Hippocampal formation (tissue), 2 donors: ENCODE measurements at places on chromosomes 13 and 19.

GRCh38 chr19:11450570-11451326, 15.3 kb downstream of the PRKCSH start:
- no peak for DNase-seq

- DNase-seq, result no peak
Measured at GRCh38 chr19:13070425-13071140, 32.1 kb downstream of the LYL1 start.

DNA sequence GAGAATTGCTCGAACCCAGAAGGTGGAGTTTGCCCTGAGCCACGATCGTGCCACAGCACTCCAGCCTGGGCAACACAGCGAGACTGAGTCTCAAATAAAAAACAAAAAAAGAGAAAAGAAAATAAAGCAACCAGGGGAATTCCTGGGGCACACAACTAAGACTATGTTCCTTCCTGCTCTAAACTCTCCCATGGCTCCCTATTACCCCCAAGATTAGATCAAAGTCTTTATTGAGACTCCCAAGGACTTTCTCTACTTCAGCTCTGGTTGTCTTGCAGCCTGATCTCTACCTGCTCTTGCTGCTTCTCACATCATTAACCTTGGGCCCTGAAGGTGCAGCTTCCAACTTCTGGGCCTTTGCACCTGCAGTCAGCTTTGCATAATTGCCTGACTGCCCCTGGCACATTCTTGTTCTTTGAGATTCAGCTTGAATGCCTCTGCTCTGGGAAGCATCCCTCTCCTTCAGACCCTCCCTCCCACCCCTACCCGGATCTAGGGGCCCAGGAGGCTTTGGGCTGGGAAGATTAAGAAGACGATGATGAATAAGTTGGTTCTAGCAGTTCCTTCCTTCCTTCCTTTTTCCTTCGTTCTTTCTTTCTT, 16.8 kb upstream of the CERS4 start:
- no peak for DNase-seq

GRCh38 chr13:113155201-113155600, 3.2 kb upstream of the PROZ start:
- DNase-seq, result no peak

DNA sequence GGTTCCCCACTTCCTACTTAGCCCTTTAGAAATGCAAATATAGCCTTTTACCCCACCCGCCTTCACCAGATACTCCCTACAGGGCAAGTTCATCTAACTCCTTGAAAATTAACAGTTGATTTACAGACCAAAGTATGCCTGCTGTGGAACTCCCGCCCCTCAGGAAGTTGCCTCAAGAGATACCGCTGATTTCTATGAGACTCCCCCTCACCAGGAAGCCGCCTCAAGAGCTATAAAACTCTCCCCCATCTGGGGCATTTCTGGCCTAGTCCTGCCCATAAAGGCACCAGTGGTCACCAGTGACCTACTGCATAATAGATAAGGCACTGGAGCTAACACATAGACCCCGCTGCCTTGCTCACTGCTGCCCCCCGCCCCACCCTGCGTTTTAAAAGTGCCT, 201.7 kb upstream of the UBL3 start:
- no peak for DNase-seq

GRCh38 chr19:35929876-35930275, 6.3 kb upstream of the LRFN3 start:
- DNase-seq, result no peak

- no peak for DNase-seq
Measured at GRCh38 chr13:62653371-62653770, 1237.7 kb upstream of the PCDH20 start.
